ENCODE measurements at places on chromosomes 1 and 21.

GRCh38 chr1:34642679-34643078 lies 112.2 kb upstream of the GJB5 start:
- no peak for DNase-seq

GRCh38 chr21:24188506-24188905 lies 1418.8 kb downstream of the MRPL39 start:
- no peak for DNase-seq

DNA sequence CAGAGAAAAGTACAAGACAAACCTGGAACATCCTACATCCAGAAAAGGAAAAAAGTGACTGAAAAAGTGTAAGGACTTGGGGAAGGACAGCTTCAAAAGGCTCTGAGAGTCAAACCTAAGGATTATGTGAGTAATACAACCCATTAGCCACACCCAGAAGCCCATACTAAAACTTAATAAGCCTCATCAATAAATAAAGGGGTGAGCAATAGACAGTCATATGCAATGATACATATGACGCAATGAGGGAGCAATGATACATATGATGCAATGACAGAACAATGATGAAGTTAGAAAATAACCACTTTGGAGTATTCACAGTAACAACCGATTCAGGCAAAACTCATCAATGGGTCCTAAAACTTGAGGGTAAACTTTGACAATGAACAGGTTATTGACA lies 50.1 kb downstream of the BRWD1 start:
- DNase-seq, result peak; percentile 62

DNA sequence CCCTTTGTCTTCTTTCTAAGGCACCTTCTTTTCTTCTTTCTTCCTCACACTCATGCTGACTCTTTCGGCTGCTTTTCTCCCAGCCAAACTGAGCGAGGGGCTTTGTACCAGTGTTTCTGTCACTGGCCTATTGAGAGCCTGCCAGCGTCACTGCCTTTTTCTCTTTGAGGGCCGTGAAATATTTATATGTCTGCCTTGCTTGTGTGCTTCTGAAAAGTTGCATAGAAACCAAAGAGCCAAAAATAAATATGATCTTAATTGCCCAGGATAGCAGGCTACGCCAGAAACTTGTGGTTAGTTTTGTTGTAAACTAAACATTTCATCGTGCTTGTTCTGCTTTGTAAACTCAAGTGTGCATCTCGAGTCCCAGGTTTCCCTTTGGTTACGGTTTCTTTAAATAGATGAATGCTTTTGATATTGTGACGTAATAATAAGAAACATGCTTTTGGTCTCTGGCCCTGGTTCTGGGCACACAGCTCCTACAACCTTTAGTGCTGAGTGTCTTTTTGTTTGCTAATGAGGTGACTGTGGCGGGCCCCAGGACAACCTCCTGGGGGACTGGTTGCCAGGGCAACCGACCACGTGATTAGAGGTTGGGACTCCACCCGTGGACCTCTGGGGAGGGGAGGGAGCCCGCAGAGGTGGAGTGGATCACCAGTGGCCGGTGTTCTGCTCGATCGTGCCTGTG lies 10.8 kb downstream of the SLC37A1 start:
- peak; percentile 54 for DNase-seq

DNA sequence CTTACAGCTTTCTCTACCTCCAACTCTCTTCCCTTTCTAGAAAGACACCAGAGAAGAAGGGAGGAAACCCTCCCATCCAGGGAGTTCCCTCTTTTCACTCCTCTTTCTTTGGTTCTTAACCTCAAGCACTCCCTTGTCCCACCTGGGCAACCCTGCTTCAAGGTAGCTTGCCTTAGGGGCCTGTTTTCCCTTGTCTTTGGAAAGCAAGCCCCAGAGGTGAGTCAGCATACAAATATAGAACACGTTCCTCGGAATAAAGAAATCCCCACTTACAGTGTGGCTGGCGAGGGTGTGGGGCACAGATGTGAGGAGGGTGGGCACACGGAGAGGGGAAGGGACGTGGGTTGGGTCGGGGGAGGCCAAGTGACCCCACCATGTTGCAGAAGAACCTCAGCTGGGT lies 26.1 kb upstream of the KCNE2 start:
- DNase-seq, result no peak

DNA sequence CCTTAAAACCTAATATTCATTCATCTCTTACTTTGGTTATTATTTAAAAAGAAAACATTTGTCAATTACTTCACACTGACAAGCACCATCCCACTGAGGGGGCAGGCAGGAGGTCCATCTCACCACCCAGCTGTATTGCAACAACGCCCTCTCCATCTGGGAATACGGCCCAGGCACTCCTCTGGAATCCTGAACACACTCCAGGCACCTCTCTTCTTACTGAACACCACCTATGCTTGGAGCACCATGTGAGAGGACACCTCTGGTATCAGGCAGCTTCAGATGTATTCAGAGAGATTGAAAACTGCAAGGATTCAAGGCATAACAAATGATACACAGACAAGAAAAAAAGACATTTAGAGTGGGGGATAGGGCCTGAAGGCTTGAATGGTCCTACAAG lies 147.1 kb downstream of the CACNA1E start:
- DNase-seq, result no peak

GRCh38 chr1:26289158-26290059 lies 9.5 kb downstream of the SH3BGRL3 start:
- DNase-seq, result no peak

- no peak for DNase-seq
Observed at GRCh38 chr1:186454981-186455380, 5.9 kb downstream of the PDC start.

- DNase-seq, result no peak
Observed at GRCh38 chr1:54977533-54978297, 2.7 kb upstream of the TMEM61 start.

DNA sequence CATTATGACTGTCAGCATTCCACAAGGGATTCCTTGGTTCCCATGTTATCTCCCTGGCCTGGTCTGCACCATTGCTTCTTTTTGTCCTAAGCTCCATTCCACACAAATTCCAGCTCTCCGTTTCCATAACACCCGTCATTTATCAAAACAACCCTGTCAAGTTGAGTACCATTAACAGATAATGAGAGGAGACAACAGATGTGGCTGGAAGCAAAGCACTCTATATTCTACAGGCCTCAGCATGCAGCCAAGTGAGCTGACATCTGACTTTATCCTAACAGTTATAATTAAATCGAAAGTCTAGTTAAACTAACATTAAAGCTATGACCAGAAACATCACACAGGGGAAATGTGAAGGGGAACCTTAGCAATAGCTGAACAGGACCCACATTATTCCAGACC lies 110.4 kb downstream of the RERE start:
- no peak for DNase-seq

GRCh38 chr1:51784997-51785421 lies 93.5 kb downstream of the NRDC start:
- no peak for DNase-seq

GRCh38 chr1:93022580-93022979 lies 56.5 kb upstream of the MTF2 start:
- DNase-seq, result no peak

- no peak for DNase-seq
Observed at GRCh38 chr1:222691016-222691415, 21.3 kb downstream of the AIDA start.

DNA sequence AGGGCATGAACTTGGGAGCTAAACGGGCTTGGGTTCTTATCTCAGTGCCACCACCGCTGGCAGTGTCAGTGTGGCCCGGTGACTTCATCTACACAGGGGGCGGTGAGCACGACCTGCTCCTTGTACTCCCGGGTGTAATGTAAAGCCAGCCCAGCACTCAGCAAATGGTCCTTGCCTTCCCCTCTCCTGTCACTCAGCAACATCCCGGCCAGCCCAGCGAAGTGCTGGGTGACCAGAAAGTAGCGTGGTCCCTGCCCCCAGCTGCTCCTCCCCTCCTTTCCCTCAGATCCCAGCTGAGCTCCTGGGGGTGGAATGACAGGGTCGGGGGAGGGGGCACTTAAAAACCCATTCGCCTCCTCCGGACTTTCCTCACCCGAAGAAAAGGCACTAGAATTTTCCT lies 7.2 kb downstream of the KCNN3 start:
- DNase-seq, result no peak

GRCh38 chr1:186424539-186424938 lies 36.4 kb downstream of the PDC start:
- no peak for DNase-seq

DNA sequence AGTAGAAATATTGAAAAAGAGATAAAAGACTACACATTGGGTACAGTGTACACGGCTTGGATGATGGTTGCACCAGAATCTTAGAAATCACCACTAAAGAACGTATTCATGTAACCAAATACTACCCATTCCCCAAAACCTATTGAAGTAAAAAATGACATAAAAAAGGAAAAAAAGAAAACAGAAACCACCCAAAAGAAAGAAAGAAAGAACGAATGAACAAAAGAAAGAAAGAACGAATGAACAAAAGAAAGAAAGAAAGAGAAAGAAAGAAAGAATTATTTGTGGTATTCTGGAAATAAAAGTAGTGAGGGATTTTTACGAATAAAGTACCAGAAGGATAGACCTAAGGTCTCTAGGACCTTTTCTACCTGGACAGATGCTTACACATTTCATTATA lies 42.1 kb downstream of the PHACTR4 start:
- no peak for DNase-seq

DNA sequence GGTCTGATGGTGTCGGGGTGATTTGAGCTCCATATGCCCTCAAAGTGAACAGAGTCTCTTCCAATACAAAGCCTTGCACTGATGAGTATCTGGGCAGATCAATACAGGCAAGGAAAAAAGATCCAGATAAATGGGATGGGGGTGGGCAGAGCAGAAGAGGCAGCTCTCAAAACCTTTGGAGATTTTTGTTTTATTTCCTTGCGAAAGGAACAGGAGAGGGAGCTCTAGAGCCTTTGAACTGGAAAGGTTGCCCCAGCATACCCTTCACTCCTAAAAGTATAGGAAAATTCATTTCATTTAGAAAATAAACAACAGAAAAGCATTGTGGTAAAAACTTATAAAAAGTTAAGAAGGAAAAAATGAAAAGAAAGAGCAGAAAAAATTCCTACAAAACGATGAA lies 31.4 kb upstream of the OLIG2 start:
- peak; percentile 33 for DNase-seq

- DNase-seq, result no peak
Observed at GRCh38 chr21:15421947-15422346, 307.8 kb upstream of the USP25 start.

GRCh38 chr1:204445860-204446412 lies 34.3 kb upstream of the PPP1R15B start:
- no peak for DNase-seq

DNA sequence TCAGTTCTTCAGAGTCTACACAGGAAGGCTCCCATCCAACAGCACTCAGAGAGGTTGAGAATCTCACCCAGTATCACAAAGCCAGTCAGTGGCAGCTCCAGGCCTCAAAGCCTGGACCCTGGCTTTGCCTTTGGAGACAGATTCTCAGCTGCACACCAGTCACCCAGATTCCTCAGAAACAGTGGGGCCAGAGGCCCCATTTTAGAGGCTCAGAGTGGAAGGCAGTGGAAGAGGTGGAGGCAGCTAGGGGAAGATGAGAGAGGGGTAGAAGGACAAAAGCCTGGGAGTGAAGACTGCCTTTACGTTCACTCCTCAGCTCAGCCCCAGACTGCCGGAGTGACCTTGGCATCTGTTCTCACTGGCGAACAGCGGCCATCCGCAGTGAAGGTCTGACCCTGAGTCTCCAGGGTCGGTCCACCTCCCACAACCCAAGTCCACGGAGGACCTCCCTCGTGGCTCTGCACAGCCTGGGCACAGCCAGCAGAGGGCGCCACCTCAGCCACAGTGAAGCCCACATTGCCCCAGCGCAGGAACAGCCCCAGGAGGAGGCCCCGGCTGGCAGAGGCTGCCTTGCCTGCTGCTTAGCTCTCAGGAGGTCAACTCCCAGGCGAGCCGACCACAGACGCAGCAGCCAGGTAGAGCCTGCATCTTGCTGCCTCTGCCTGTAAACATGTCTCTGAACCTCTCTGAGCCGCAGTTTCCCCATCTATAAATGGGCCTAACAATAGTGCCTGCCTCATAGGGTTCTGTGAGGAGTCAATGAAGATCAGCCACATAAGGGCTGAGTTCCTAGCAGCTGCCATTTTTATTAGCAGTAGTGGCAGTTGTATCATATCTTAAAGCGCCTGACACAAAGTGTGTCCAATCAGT lies 5.9 kb upstream of the FNDC5 start:
- DNase-seq, result no peak

- no peak for DNase-seq
Observed at GRCh38 chr1:113557187-113557586, 166.9 kb downstream of the MAGI3 start.

- no peak for DNase-seq
Observed at GRCh38 chr21:33998809-33999208, 74.6 kb upstream of the MRPS6 start.
